ENCODE measurements at places on chromosomes 6 and 20. TPM values are rescaled to one million over a fixed set of nuclear protein-coding genes. Genes with fewer than 3 reads are reported as not detected.

- H3K27ac ChIP-seq = no peak overlapping the region
- DNase-seq = no peak
- no peaks in the 10 kb centered on the region for H3K36me3 ChIP-seq
- H3K4me3 ChIP-seq = no peak overlapping the region
- no peaks in the 10 kb centered on the region for H3K27me3 ChIP-seq
Measured at GRCh38 chr6:114718716-114719270, 376.0 kb upstream of the HS3ST5 start.

DNA sequence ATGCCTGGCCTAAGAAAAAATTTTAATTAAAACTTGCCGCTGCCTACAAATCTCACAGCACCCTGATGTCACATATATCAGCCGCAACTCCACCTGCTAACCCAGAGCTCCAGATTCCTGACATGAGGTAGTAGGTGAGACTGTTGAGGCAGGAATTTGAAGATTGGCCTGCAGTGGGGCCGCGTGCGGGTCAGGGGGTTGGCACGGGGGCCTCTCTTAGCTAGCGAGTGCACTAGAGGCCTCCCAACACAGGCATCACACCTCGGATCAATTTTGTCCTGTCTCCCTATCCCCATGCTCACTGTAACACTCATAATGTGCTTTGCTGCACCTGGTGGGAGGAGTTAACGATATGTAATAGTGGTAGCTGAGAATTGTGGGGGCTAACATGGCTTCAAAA lies 349.8 kb downstream of the CDC5L start:
- H3K4me1 ChIP-seq = peaks cover 6% of the 10 kb centered on the region
- no peak overlapping the region for H3K4me3 ChIP-seq
- H3K36me3 ChIP-seq = no peaks in the 10 kb centered on the region
- H3K27me3 ChIP-seq = no peaks in the 10 kb centered on the region
- DNase-seq = no peak

GRCh38 chr6:125732398-125732797 lies 17.0 kb upstream of the HEY2 start:
- H3K27me3 ChIP-seq = no peaks in the 10 kb centered on the region
- no peak overlapping the region for H3K4me3 ChIP-seq
- H3K4me1 ChIP-seq = no peaks in the 10 kb centered on the region
- no peak overlapping the region for H3K27ac ChIP-seq
- no peaks in the 10 kb centered on the region for H3K36me3 ChIP-seq

GRCh38 chr20:32574296-32575226 lies 10.6 kb downstream of the NOL4L start:
- H3K4me3 ChIP-seq = no peak overlapping the region
- no peak overlapping the region for H3K27ac ChIP-seq
- DNase-seq = peak; percentile 69
- H3K36me3 ChIP-seq = no peaks in the 10 kb centered on the region
- H3K27me3 ChIP-seq = no peaks in the 10 kb centered on the region
- peaks cover 37% of the 10 kb centered on the region for H3K4me1 ChIP-seq

GRCh38 chr6:169795196-169795595 lies 43.8 kb downstream of the ERMARD start:
- H3K27me3 ChIP-seq = no peaks in the 10 kb centered on the region
- H3K4me1 ChIP-seq = peaks cover 7% of the 10 kb centered on the region
- H3K36me3 ChIP-seq = no peaks in the 10 kb centered on the region
- H3K27ac ChIP-seq = no peak overlapping the region
- H3K4me3 ChIP-seq = no peak overlapping the region
- no peak for DNase-seq

GRCh38 chr6:23420659-23421350 lies 705.2 kb upstream of the NRSN1 start:
- no peaks in the 10 kb centered on the region for H3K4me1 ChIP-seq
- DNase-seq = no peak
- no peak overlapping the region for H3K4me3 ChIP-seq
- H3K27me3 ChIP-seq = no peaks in the 10 kb centered on the region
- no peak overlapping the region for H3K27ac ChIP-seq
- H3K36me3 ChIP-seq = no peaks in the 10 kb centered on the region

Gene SEMG1
- total RNA-seq = not detected

DNA sequence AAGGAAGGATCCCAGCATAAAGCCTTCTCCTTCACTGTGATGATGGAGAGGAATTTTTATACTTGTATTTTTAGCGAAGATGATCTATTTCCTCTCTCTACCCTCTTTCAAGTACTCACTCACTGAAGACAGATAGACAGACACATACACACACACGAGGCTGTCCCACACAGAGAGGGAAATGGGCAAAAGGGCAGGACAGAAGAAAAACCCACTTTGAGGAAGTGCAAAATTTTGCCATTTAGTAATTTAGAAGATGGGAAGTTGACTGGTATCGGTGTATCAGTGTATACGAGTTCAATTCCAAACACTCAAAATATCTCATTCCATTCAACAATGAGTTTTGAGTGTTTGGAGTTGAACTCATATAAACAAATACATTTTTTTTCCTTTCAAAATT lies 30.9 kb downstream of the HEBP2 start:
- no peak overlapping the region for H3K4me3 ChIP-seq
- peaks cover 21% of the 10 kb centered on the region for H3K36me3 ChIP-seq
- H3K4me1 ChIP-seq = peaks cover 22% of the 10 kb centered on the region
- no peak for DNase-seq
- no peak overlapping the region for H3K27ac ChIP-seq
- H3K27me3 ChIP-seq = no peaks in the 10 kb centered on the region

Gene TXLNB
- total RNA-seq = 80.6 TPM

DNA sequence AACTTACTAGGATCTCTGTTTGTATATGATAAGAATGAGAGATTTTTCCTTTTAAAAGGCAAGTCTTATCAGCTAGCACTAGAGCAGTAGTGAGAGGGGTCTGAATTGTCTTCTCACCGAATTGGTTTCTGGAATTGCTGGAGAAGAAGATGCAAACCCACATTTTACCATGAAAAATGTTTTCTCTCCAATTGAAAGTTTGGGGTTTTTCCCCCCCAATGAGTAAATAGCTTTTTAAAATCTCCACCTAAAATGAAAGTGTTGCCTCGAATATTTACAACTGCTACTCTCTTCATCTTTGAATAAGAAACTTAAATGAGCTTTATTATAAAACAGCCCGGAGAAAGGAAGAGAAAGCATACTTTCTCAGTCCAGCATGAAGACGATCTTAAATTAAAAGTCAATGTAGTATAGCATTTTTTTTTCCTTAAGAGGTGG lies 1.8 kb downstream of the TCF21 start:
- DNase-seq = no peak
- peak overlapping the region; percentile 53 for H3K4me3 ChIP-seq

DNA sequence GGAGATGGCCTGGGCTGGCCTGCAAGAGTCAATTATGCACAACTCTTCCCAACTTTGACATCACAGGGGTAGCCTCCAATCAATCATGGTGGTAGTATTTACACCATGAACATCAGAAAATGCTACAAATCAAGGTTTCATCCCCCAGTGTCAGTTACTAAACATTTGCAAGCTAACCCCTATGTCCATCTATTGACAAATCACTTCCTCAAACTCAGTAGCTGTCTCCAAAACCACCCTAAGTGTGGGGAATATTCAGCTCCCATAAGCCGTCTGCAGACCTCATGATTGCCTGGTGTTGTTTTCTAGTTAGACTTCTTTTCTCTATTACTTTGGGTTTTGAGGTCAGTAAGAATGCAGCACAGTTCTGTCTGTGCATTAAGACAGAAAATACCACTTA lies 200.8 kb upstream of the RIN2 start:
- no peak overlapping the region for H3K4me3 ChIP-seq

- no peaks in the 10 kb centered on the region for H3K27me3 ChIP-seq
- DNase-seq = no peak
- H3K27ac ChIP-seq = no peak overlapping the region
- no peaks in the 10 kb centered on the region for H3K4me1 ChIP-seq
- no peaks in the 10 kb centered on the region for H3K36me3 ChIP-seq
Measured at GRCh38 chr20:12053353-12053752, 135.7 kb downstream of the BTBD3 start.

GRCh38 chr6:62775427-62776022 lies 435.7 kb upstream of the FKBP1C start:
- H3K27me3 ChIP-seq = no peaks in the 10 kb centered on the region
- no peaks in the 10 kb centered on the region for H3K4me1 ChIP-seq
- H3K4me3 ChIP-seq = no peak overlapping the region
- no peak overlapping the region for H3K27ac ChIP-seq
- DNase-seq = no peak
- no peaks in the 10 kb centered on the region for H3K36me3 ChIP-seq

Gene TBX18
- 5.4 TPM for total RNA-seq

Gene NKAIN4
- not detected for total RNA-seq

- no peaks in the 10 kb centered on the region for H3K36me3 ChIP-seq
- no peak overlapping the region for H3K27ac ChIP-seq
- H3K27me3 ChIP-seq = no peaks in the 10 kb centered on the region
- no peak for DNase-seq
- H3K4me1 ChIP-seq = peaks cover 70% of the 10 kb centered on the region
- H3K4me3 ChIP-seq = no peak overlapping the region
Measured at GRCh38 chr6:41729624-41730023, 5.8 kb downstream of the TFEB start.

- H3K27ac ChIP-seq = peak overlapping the region; percentile 46
- no peak for DNase-seq
- no peak overlapping the region for H3K4me3 ChIP-seq
- H3K4me1 ChIP-seq = peaks cover 12% of the 10 kb centered on the region
- H3K36me3 ChIP-seq = no peaks in the 10 kb centered on the region
Measured at GRCh38 chr6:35500782-35501181, 3.9 kb upstream of the TEAD3 start.

- H3K36me3 ChIP-seq = no peaks in the 10 kb centered on the region
- DNase-seq = no peak
- H3K27ac ChIP-seq = no peak overlapping the region
- H3K27me3 ChIP-seq = no peaks in the 10 kb centered on the region
- H3K4me3 ChIP-seq = no peak overlapping the region
Measured at GRCh38 chr6:26426691-26427450, 13.4 kb upstream of the BTN3A3 start.

Gene ULBP2
- total RNA-seq = 2.3 TPM

Gene NCOA7
- total RNA-seq = 9.9 TPM

Gene GPR63
- 1.9 TPM for total RNA-seq

Gene TAF8
- 31.4 TPM for total RNA-seq

DNA sequence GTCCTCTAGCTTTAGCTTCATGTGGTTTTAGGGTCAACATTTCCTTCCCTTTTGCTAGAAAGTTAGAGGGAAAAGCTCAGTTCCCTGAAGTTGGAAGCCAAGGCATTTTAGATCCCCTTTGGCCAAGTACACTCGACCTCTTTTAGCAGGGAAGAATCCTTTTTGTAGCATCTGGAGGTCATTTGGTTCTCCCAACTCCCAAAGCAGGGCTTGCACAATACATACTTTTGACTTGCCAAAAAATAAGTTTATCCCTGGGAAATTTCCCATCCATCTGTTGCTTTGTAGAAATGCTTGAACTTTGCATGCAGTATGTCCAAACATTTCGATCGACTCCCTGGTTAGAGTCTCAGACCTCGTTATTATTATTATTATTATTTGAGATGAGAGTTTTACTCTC lies 4.6 kb upstream of the EDEM2 start:
- no peak for DNase-seq
- peaks cover 16% of the 10 kb centered on the region for H3K4me1 ChIP-seq
- no peaks in the 10 kb centered on the region for H3K36me3 ChIP-seq
- H3K27ac ChIP-seq = peak overlapping the region; percentile 38
- H3K4me3 ChIP-seq = no peak overlapping the region

GRCh38 chr20:50724851-50725723 lies 6.3 kb upstream of the PARD6B start:
- peak overlapping the region; percentile 75 for H3K27ac ChIP-seq
- H3K36me3 ChIP-seq = no peaks in the 10 kb centered on the region
- peaks cover 36% of the 10 kb centered on the region for H3K4me1 ChIP-seq
- H3K27me3 ChIP-seq = no peaks in the 10 kb centered on the region

Gene GPSM3
- 3.8 TPM for total RNA-seq

- H3K27ac ChIP-seq = peak overlapping the region; percentile 83
- H3K4me1 ChIP-seq = no peaks in the 10 kb centered on the region
- DNase-seq = peak; percentile 93
- no peak overlapping the region for H3K4me3 ChIP-seq
- H3K27me3 ChIP-seq = no peaks in the 10 kb centered on the region
- H3K36me3 ChIP-seq = no peaks in the 10 kb centered on the region
Measured at GRCh38 chr6:30752157-30752927, 8.0 kb upstream of the IER3 start.

DNA sequence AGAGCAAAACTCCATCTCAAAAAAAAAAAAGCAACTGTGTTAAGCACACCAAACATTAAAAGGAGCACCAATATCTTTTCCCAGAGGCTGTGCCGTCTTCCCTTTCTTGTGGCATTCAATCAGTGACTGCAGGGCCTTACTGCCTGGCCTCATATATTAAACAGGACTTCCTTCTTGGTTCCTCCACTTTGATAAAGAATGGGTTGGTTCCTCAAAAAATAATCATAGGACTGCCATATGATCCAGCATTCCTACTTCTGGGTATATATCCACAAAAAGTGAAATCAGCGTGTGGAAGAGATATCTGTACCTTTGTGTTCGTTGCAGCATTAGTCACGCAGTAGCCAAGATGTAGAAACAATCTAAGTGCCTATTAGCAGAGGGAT lies 40.3 kb upstream of the GFOD1 start:
- no peaks in the 10 kb centered on the region for H3K27me3 ChIP-seq
- H3K27ac ChIP-seq = peak overlapping the region; percentile 88
- no peak for DNase-seq
- H3K4me3 ChIP-seq = no peak overlapping the region

DNA sequence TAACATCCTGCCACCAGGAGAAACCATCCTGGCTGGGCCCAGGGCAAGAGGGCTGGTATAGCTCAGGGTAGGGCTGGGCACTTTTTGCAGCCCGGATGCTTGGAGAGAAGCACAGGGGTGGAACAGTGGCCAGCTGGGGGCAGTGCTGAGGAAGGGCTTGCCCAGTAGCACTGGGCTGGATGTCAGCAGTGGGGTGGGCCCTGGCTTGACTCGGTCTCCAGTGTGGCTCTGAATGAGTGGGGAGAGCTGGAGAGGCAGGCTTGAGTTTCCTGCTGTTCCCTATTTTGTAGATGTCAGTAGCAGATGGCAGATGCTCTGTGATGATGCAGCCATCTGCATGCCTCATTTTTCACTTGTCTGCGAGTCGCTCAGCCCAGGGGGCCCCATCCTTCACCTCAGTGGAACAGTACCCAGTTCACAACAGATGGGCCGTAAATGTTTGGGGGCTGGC lies 56.3 kb upstream of the TULP1 start:
- H3K27ac ChIP-seq = no peak overlapping the region
- H3K4me1 ChIP-seq = no peaks in the 10 kb centered on the region
- DNase-seq = peak; percentile 70
- H3K4me3 ChIP-seq = no peak overlapping the region

Gene PGC
- total RNA-seq = not detected

DNA sequence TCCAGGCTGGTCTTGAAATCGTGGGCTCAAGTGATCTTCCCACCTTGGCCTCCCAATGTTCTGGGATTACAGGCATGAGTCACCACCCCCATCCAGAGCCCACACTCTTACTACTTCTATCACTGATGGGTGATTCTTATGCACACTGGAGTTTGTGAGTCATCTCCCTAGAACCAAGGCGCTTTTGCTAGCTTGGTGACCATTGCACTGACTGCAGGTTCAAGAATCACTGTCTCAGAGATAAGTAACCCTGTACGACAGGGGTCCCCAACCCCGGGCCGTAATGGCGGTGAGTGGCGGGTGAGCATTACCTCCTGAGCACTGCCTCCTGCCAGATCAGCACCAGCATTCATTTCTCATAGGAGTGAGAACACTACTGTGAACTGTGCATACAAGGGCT lies 118.8 kb downstream of the MAP3K7 start:
- H3K27ac ChIP-seq = no peak overlapping the region
- no peaks in the 10 kb centered on the region for H3K36me3 ChIP-seq
- H3K4me3 ChIP-seq = no peak overlapping the region
- no peak for DNase-seq
- no peaks in the 10 kb centered on the region for H3K27me3 ChIP-seq

Measured in heart left ventricle (tissue), 16 donors.